ENCODE measurements at places on chromosomes 13 and 19.

GRCh38 chr19:36807029-36807428, 31.2 kb downstream of the ZNF790 start:
- DNase-seq = no peak

- DNase-seq = no peak
Measured at GRCh38 chr13:91358387-91358782, 10.9 kb downstream of the MIR17HG start.

- DNase-seq = no peak
Measured at GRCh38 chr13:42364613-42365000, 92.7 kb downstream of the AKAP11 start.

- DNase-seq = no peak
Measured at GRCh38 chr19:48379058-48379457, 12.3 kb downstream of the KDELR1 start.

DNA sequence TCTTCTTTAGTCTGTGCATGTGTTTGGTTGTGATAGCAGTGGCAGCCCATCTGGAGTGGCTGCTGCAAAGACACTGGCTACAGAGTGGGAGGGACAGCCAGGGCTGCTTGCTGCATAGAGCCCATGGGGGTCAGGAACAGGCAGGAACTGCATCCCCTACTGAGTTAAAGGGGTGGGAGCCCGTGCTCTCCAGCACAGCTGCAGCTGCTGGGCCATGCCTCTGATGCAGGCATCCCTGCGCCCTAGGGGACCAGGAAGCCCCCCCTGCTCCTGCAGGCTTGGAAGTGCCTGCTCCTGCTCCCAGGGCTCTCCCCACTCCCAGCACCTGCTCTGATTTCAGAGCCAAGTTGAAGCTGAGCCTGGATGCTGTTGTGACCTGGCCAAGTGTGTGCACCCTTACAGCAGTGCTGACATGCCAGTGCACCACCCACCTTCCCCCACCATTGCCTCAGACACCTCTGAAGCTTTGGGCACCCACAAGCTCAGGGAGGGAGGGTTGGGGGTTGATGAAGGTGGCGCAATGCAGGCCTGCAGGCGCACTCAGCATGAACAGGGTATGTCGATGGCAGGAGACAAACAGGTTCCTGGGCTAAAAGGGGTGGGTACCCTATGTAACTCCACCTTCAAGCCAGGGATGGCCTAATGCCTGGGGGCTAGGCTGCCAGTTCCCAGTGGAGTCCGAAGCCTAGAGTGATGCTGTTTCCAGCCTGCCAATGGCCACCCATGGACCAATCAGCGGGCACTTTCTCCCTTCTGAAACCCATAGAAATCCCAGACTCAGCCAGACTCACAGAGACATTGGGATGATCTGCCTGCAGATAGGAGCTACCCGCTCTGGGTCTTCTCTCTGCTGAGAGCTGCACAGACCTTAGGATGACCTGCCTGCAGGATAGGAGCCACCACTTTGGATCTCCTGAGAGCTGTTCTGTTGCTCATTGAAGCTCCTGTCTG, 919.9 kb upstream of the MIR17HG start:
- DNase-seq = no peak

DNA sequence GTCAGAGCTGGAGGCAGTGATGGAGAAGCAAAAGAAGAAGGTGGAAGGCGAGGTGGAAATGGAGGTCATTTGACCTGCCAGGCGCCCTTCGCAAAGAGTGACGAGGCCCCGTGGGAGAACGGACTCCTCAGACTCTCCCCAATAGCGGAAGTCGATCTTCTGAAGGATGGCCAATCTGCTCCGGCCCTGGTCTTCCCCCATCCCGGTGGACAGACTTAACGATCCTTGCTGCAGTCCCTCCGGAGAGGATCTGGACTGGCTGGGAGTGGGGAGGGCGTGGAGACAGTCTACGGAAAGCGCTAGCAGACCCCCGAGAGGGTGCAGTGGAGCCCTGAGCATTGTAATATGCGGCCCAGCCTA, 11.9 kb downstream of the EPS8L1 start:
- no peak for DNase-seq

DNA sequence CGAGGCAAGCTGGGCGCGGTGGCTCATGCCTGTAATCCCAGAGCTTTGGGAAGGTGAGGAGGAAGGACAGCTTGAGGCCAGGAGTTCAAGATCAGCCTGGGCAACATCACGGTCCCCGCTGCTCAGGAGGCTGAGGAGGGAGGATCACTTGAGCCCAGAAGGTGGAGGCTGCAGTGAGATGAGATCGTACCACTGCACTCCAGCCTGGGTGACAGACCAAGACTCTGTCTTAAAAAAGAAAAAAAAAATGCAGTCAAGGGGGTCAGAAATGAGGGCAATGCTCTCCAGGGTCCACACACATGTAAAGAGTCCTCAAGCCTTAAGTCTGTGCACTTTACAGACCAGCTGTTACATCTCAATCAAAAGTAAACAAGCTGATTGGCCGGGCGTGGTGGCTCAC, 8.5 kb downstream of the R3HDM4 start:
- no peak for DNase-seq

DNA sequence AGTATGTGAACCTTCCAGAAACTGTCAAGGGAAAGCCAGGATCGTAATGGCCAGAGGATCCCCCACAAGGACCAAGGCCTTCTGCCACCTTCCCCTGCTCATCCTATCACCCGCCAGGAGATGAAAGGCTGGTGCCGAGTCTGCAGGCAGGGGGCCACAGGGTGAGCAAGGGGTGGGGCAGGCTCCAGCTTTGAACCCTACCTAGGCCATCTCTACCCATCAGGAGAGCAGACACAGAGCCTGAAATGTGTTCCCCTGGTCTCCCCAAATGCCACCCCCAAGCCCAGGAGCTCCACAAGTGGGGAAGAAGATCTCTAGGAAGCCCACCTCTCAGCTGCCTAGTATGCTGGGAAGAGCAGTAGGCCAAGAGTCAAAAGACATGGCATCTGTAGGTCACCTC, 95.1 kb downstream of the KCTD15 start:
- no peak for DNase-seq

- DNase-seq = no peak
Measured at GRCh38 chr19:49710372-49710951, 19.5 kb downstream of the CPT1C start.

- DNase-seq = peak; percentile 46
Measured at GRCh38 chr19:29054886-29055675, 157.9 kb downstream of the UQCRFS1 start.

- no peak for DNase-seq
Measured at GRCh38 chr13:105627270-105627669, 908.2 kb downstream of the EFNB2 start.

DNA sequence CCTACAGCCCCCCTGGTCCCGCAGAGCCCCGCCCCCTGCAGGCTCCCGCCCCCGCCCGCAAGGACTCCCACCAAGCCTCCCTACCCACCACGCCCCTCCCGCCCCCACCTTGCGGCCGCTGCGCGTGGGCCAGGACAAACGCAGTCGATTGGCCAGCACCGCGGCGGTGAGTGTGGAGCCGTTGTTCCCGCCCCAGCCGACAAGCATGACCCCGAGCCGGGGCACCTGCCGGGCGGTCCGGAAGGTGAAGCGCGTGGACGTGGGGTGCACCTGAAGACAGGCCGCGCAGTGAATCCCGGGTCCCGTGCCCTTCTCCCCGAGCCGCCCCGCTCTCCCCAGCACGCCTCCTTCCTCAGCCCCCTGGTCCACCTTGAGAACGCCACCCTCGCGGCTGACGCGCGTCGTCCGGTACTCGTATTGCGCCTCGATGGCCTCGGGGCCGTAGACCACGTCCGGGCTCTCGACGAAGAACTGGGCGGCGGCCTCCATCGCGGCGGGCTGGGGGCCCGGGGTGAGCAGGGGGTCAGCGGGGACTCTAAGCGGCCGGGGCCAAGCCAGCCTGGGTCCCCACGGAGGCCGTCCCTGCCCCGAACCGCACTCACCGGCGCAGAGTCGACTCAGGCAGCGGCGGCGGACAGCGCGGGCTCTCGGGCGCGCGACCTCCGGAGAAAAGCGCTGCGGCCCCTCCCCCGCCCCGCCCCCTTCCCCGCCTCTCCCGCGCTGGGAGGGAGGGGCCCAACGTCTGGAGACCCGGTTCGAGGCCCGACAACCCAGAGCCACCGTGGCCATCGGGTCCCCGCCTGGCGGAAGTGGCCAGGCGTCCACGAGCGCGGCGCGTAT, at the start of gene ISYNA1:
Gene ISYNA1 (minus strand): TSS at position 643 of the 840 bp plus-strand sequence. CDS start 154 bp downstream, at position 489.
- peak; percentile 86 for DNase-seq

DNA sequence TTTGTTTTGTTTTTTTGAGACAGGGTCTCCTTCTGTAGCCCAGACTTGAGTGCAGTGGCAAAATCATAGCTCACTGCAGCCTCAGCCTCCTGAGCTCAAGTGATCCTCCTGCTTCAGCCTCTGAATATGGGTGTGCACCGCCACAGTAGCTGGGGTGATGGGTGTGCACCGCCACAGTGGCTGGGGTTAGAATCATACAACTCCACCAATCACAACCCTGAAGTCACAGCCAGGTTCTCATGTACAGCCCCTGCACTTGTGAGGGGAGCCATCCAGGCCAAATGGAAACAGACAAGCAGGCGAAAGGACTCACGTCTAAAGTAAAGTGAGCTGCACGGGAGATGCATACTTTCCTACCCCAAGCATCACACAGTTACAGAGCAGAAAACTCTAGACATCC, 63.1 kb upstream of the RANBP3 start:
- DNase-seq = no peak

DNA sequence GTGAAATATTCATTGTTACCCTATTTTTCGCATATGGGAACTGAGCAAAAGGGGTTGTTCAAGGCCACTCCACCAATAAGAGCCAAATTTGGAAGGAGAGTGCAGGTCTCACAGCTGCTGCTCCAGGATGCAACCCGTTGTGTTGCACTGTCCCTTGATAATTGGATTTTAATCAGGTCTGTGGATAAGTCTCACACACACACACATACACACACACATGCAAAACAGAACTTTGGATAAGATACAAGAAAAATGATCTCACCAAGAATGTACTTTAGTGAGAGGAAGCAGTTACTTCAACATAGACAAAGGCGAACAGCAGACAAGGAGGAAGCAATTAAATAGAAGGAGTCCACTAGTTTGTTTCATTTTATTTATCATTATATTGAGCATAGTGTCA, 127.3 kb upstream of the EDNRB start:
- DNase-seq = no peak

DNA sequence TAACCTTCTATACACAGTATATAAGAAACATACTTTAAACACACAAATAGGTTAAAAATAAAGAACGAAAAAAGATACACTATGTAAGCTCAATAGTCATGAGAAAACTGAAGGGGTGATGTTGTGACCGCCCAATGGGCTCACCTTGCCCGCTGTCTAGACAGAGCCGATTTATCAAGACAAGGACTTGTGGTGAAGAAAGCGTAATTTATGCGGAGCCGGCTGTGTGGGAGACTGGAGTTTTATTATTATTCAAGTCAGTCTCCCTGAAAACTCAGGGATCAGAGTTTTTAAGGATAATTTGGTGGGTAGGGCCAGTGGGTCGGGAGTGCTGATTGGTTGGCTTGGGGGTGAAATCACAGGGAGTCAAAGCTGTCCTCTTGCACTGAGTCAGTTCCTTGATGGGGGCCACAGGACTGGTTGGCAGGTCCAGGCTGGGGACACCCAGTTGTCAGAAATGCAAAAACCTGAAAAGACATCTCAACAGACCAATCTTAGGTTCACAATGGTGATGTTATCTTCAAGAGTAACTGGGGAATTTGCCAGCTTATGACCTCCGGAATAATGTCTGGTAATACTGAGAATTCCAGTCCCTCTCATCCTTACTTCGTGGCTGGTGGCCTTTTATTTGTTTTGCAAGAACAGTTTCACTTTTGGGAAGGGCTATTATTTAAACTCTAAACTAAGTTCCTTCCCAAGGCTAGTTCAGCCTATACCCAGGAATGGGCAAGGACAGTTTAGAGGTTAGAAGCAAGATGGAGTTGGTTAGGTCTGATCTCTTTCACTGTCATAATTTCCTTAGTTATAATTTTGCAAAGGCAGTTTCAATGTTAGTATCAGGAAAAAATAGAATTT, 96.6 kb downstream of the UBL3 start:
- no peak for DNase-seq

DNA sequence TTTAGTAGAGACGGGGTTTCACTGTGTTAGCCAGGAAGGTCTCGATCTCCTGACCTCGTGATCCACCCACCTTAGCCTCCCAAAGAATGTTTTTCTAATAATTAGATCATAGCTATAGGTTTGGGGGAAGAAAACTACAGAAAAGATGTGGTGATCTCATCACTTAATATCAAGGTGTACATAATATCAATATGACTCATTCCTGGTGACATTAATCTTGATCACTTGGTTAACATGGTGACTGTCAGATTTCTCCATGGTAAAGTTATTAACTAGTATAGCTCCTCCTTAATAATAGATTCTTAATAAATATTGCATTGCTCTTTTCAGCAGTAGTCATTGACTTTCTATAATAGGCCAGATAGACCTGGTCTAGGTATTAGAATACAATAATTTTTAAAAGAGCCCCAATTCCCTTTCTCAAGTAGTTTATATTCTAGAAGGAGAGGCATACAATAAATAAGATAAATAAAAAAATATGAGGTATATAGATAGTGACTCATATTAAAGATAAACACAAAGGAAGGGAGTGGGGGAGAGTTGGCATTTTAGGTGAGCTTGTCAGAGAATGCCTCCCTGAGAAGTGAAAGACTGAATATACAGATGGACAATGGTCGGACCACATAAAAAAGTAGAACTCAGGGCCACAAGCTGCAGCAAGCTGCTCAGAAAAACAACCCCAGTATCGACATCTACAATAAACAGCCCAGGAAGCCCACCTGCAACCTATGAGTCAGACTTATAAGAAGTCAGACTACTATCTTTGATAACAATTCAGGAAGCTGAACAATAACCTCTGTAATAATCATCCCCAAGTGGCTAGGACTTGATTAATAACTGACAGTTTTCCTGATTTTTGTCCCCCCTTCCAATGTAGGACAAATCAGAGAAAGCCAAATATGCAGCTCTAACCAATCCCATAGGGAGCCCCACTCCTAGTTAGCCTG, 210.8 kb downstream of the RFC3 start:
- DNase-seq = no peak

All from adrenal gland (tissue), 19 donors.